ENCODE measurements at places on chromosomes 11 and 22. TPM values are rescaled to one million over a fixed set of nuclear protein-coding genes. Genes with fewer than 3 reads are reported as not detected.

The RFPL3 gene
- not detected for total RNA-seq

The MAP6 gene
- 0.20 TPM for total RNA-seq

The RAB38 gene
- 0.60 TPM for total RNA-seq

The CHRDL2 gene
- not detected for total RNA-seq

The RFPL2 gene
- not detected for total RNA-seq

The MIEF1 gene
- total RNA-seq: 11.6 TPM

The HEPHL1 gene
- not detected for total RNA-seq

The INS gene
- total RNA-seq: not detected

The LRP4 gene
- 0.40 TPM for total RNA-seq

The CD151 gene
- 726 TPM for total RNA-seq

The NCAPD3 gene
- total RNA-seq: 12.7 TPM

The OR51B4 gene
- not detected for total RNA-seq

The C11orf42 gene
- total RNA-seq: not detected
